Fibroblast of lung (primary cell): ENCODE measurements at places on chromosomes 4 and X. TPM values are rescaled to one million over a fixed set of nuclear protein-coding genes. Genes with fewer than 3 reads are reported as not detected.
A peak's percentile ranks its signal among the peaks of the same experiment; 100 is the strongest.

SLC6A14 gene
- not detected in 2 replicates for polyA plus RNA-seq

CYBB gene
- not detected in 2 replicates for polyA plus RNA-seq

PFKFB1 gene
- 0.10 TPM in 1 of 2 replicates, not detected in the other for polyA plus RNA-seq

SCRG1 gene
- polyA plus RNA-seq = 0.20 and 0.39 TPM in 2 replicates

WDR44 gene
- 20.6 and 22.8 TPM in 2 replicates for polyA plus RNA-seq

CENPVL1 gene
- not detected in 2 replicates for polyA plus RNA-seq

RHOXF2B gene
- 0.02 TPM in 1 of 2 replicates, not detected in the other for polyA plus RNA-seq

NWD2 gene
- not detected in 2 replicates for polyA plus RNA-seq

DNA sequence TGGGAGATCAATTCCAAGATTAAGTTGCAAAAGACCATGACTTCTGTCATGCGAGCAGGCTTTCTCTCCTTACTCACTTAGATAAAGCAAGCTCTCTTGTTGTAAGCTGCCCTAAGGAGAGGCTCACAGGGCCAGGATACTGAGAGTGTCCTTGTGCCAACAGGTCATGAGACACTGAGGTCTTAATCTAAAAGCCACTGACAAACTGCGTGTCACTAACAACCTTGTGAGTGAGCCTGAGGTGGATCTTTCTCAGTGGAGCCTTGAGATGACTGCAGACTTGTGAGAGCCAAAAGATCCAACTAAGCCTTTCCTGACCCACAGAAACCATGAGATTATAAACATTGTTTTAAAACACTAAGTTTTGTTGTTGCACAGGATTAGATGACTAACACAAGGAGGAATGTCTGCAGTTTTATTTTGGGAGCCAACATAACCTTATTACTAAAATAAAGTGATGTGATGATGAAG is 170.5 kb downstream of the SLC39A8 start:
- H3K4me3 ChIP-seq = no peak overlapping the region
- no peak overlapping the region for H3K27ac ChIP-seq
- DNase-seq = peak; percentile 81
- H3K36me3 ChIP-seq = no peaks in the 10 kb centered on the region
- H3K27me3 ChIP-seq = no peaks in the 10 kb centered on the region

DNA sequence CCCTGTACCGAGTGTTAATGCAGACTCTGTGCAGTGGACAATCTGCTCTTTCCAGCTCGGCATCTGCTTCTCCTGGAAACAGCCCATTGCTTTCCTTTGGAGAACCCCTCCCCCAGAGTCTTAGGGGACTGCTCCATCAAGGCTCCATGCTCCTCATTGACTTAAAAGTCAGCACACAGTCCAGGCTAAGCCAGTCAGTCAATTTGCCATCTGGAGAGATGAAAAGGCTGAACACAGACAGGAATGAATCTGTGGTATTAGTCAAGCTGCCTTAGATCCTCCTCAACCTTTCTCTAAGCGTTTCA is 20.3 kb downstream of the ATP8A1 start:
- no peaks in the 10 kb centered on the region for H3K4me1 ChIP-seq
- no peaks in the 10 kb centered on the region for H3K27me3 ChIP-seq
- H3K27ac ChIP-seq = no peak overlapping the region
- no peak for DNase-seq

DNA sequence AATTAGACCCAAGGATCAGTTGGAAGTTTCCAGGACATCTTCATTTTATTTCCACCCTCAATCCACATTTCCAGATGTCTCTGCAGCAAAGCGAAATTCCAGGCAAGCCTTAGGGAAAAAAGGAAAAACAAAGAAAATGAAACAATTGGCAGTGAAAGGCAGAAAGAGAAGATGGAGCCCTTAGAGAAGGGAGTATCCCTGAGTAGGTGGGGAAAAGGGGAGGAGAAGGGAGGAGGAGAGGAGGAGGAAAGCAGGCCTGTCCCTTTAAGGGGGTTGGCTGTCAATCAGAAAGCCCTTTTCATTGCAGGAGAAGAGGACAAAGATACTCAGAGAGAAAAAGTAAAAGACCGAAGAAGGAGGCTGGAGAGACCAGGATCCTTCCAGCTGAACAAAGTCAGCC is at the start of gene PLP1:
PLP1 (plus strand) TSS at position 295 of the 400 bp plus-strand sequence. CDS start 156 bp downstream, outside the sequence.
- no peaks in the 10 kb centered on the region for H3K36me3 ChIP-seq
- H3K27ac ChIP-seq = no peak within 1 kb of the TSS
- no peak for DNase-seq
- no peaks in the 10 kb centered on the region for H3K4me1 ChIP-seq

- H3K27ac ChIP-seq = no peak overlapping the region
- H3K4me3 ChIP-seq = no peak overlapping the region
- no peaks in the 10 kb centered on the region for H3K36me3 ChIP-seq
- H3K27me3 ChIP-seq = no peaks in the 10 kb centered on the region
- DNase-seq = no peak
Measured at GRCh38 chrX:5250106-5250505, 978.6 kb downstream of the NLGN4X start.

GRCh38 chrX:55119712-55120111 is 30.9 kb downstream of the PAGE2 start:
- H3K36me3 ChIP-seq = no peaks in the 10 kb centered on the region
- H3K4me3 ChIP-seq = no peak overlapping the region
- no peak overlapping the region for H3K27ac ChIP-seq
- H3K27me3 ChIP-seq = no peaks in the 10 kb centered on the region

GRCh38 chr4:99276417-99276816 is 14.4 kb downstream of the ADH1A start:
- DNase-seq = no peak
- H3K36me3 ChIP-seq = no peaks in the 10 kb centered on the region
- H3K27me3 ChIP-seq = no peaks in the 10 kb centered on the region
- H3K4me3 ChIP-seq = no peak overlapping the region
- H3K4me1 ChIP-seq = no peaks in the 10 kb centered on the region
- no peak overlapping the region for H3K27ac ChIP-seq

DNA sequence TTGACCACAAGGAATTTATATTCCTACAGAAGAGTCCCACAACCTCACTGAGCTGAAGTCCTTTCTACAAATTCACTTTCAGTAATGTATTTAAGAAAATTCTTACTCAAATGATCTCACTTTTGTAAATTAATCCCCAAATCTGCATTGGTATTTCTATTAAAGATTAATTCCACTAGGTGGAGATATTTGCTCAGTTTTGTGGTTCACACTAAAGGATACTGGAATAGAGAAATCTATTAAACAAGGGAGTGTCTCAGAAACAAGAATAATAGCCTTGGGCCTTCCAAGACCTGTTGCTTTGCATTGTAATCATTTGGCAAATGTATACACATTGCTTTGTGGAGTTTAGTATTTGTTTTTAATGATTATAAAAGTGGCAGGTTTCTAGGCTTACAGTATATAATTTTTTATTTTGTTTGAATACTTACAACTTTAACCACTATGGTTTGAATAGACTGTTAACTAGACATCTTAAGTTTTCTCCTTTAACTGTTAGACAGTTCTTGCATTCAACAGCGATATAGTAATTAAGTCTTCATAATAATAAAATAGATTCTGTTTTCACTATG is 25.9 kb downstream of the CFAP299 start:
- H3K4me1 ChIP-seq = no peaks in the 10 kb centered on the region
- H3K27me3 ChIP-seq = peaks cover 2% of the 10 kb centered on the region
- DNase-seq = peak; percentile 14
- H3K27ac ChIP-seq = no peak overlapping the region
- H3K36me3 ChIP-seq = no peaks in the 10 kb centered on the region

GRCh38 chr4:52251864-52252263 is 200.8 kb downstream of the SPATA18 start:
- H3K36me3 ChIP-seq = no peaks in the 10 kb centered on the region
- no peak overlapping the region for H3K27ac ChIP-seq
- no peak for DNase-seq
- H3K4me3 ChIP-seq = no peak overlapping the region
- H3K27me3 ChIP-seq = no peaks in the 10 kb centered on the region
- H3K4me1 ChIP-seq = no peaks in the 10 kb centered on the region

DNA sequence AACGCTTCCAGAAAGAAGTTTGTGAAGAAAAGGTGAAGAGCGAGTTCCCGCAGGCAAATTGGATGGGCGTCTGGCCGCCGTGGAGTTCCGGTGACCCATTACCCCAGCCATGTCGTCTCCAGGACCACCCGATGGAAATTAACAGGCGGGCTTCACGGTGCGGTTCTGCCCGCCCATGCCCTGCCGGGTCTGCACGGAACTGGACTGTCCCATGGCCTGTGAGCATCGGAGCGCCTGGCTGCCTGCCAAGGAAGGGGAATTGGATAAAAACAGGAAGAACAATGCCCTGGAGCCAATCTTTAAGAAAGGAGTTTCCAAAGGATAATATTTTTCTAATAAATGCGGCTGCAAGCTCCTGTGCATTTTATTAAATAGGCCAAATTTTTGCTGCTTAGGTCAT is 319.8 kb upstream of the SLC7A11 start:
- no peak overlapping the region for H3K4me3 ChIP-seq
- no peaks in the 10 kb centered on the region for H3K36me3 ChIP-seq
- H3K27ac ChIP-seq = no peak overlapping the region
- H3K27me3 ChIP-seq = no peaks in the 10 kb centered on the region
- no peak for DNase-seq

DNA sequence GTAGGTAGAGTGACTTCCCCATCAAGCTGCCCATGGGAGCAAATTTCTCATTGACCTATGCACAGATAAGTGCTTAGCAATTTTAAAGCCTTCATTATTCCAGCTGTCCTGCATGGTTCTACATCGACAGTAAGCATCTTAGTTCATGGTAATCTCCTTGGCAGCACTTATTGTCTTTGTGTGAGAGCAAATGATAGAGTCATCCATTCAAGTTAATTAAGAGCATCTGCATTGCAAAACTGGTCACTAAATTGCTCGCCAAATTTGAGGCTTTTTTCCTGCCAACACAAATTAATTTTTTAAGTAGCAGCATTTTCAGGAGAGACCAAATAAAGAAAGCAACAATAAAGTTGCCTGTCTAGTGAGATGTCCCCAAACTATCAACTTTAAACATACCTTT is 76.7 kb downstream of the SH3BGRL start:
- H3K27ac ChIP-seq = no peak overlapping the region
- H3K36me3 ChIP-seq = no peaks in the 10 kb centered on the region
- H3K27me3 ChIP-seq = no peaks in the 10 kb centered on the region
- DNase-seq = no peak

- no peak overlapping the region for H3K4me3 ChIP-seq
- H3K27ac ChIP-seq = no peak overlapping the region
Measured at GRCh38 chr4:70473679-70474078, 1.7 kb downstream of the MUC7 start.

DNA sequence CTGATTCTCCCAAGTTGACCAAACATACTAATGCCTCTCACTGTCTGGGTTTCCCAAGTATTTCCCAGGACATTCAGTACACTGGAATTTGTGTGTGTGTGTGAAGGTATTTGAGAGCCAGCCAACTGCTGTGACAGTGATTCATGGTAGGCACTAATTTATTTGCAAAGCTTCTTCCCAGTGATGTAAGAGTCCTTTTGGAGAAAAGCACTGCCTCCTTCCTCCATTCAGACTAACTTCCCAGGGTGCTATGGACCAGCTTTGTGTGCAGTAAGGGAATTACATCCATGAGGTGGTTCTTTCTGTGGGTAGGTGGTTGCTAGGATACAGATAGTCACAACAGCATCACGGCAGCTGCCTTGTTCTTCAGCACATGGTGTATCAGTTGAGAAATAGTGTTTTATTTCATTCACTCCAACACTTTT is 8.7 kb downstream of the EGF start:
- H3K4me3 ChIP-seq = no peak overlapping the region
- no peaks in the 10 kb centered on the region for H3K27me3 ChIP-seq
- H3K27ac ChIP-seq = no peak overlapping the region
- H3K4me1 ChIP-seq = no peaks in the 10 kb centered on the region

DNA sequence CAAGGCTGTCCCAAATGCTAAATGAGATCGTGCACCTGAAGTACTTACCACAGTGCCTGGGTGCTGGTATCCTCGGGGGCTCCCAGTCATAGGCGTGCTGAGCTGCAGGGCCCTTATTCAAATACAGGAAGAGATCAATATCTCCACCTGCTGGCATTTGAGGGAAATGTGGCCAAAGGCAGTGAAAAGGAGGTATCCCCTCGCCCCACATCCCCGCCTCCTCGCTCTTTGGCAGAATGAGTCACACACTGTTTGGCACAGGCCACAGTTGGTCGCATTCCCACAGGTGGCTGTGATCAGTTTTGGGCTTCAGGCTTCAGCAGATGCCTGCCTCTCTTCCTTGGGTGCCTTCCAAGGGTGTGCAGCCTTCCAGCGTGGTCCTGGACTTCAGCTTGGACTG is 28.4 kb downstream of the ZNF185 start:
- no peaks in the 10 kb centered on the region for H3K4me1 ChIP-seq
- no peaks in the 10 kb centered on the region for H3K27me3 ChIP-seq
- DNase-seq = peak; percentile 67
- no peaks in the 10 kb centered on the region for H3K36me3 ChIP-seq
- no peak overlapping the region for H3K27ac ChIP-seq

DNA sequence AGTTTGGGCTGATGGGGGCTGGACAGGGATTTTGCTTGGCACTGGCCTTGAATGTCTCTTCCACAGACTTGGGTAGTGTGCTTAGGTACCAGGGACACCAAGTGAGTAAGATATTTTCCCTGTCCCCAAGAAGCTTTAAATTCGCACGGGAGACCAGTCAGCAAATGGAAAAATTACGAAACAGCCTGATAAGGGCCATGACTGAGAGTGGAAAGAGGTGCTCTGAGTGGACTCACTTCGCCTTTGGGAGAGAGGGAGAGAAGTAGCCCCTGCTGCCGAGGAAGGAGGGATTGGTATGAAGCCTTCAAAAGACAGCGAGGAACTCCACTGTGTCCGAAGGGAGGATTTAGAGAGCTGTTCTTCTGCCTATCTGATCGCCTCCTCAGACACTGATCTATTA is 2.6 kb downstream of the LSM6 start:
- H3K27me3 ChIP-seq = no peaks in the 10 kb centered on the region
- no peak for DNase-seq
- no peak overlapping the region for H3K4me3 ChIP-seq

- no peak overlapping the region for H3K4me3 ChIP-seq
- H3K27me3 ChIP-seq = no peaks in the 10 kb centered on the region
- DNase-seq = no peak
- H3K36me3 ChIP-seq = no peaks in the 10 kb centered on the region
Measured at GRCh38 chr4:123976819-123977218, 580.2 kb downstream of the SPRY1 start.

GRCh38 chr4:85732124-85732523 is 257.2 kb downstream of the ARHGAP24 start:
- DNase-seq = no peak
- H3K27me3 ChIP-seq = no peaks in the 10 kb centered on the region
- H3K4me3 ChIP-seq = no peak overlapping the region
- H3K36me3 ChIP-seq = no peaks in the 10 kb centered on the region
- no peaks in the 10 kb centered on the region for H3K4me1 ChIP-seq

DNA sequence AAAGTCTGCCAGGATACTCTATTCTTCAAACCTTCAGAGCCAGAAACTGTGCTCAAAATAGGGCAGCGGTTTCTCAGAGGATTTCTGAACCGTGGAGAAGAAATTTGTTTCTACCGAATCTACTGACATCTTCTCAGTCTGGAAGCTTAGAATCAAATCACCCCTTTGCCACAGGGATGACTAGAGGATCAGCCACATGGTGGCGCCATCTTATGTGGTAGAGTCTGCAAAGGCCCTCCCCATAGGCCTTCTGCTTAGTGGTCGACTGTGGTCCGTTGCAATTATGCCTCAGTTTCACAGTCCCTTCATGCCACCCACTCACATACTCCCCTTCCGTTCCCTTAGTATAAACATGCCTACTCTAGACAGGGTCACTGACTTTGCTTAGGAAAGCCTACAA is 680.7 kb upstream of the SPANXN1 start:
- H3K27me3 ChIP-seq = no peaks in the 10 kb centered on the region
- no peak overlapping the region for H3K27ac ChIP-seq
- H3K4me3 ChIP-seq = no peak overlapping the region
- H3K36me3 ChIP-seq = no peaks in the 10 kb centered on the region
- no peak for DNase-seq
